ENCODE measurements at places on chromosomes 13 and 19.

- DNase-seq = no peak
Observed at GRCh38 chr19:21900401-21900800, 64.4 kb upstream of the ZNF43 start.

DNA sequence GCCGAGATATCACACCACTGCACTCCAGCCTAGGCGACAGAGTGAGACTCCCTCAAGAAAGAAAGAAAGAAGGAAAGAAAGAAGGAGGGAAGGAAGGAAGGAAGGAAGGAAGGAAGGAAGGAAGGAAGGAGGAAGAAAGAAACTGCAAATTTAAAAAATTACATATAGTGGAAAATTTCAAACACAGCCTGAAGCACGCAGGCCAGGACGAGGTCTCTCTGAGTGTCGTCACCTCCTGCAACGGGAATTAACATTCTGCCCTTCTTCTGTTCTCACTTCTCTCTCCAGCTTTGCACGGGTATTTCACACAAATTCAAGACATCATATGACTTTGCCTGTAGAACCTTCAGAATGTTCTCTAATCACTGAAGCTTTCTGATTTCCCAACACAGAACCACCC, 108.2 kb downstream of the GNG7 start:
- DNase-seq = no peak

GRCh38 chr13:71454509-71454908, 412.5 kb downstream of the DACH1 start:
- no peak for DNase-seq

GRCh38 chr13:110618167-110618566, 2.8 kb downstream of the NAXD start:
- no peak for DNase-seq

DNA sequence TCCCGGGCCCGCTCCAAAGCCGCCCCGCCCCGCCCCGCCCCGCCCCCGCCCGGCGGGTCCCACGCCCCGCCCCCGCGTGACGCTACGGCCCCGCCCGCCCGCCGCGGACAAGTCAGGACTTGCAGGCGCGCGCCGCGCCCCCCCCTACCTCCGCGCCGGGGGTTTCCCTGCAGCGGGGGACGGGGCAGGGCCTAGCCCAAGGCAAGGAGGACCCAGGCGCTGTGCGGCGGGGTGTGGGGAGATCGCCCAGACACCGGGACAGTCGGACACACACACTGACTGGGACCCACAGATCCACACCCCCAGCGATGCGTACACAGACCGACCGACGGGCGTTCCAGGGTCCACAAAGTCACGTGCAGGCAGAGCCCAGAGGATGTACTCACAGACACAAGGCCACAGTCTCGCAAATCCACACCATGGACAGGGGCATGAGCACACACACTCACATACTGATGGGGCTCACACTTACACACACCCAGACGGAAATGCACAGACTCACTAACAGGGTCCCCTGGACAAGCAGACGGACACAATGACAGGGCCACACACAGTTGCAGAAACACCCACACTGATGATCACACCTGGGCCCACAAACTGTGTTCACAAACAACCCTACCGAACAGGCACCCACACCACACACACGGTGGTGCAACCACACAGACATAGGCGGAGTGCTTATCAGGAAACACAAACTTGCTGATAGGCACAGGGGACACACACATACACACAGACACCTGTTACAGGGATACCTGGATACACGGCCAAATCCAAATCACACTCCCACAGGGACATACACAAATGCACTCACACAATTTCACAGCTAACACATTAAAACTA, 436 bp upstream of the BBC3 start:
- DNase-seq = peak; percentile 90

DNA sequence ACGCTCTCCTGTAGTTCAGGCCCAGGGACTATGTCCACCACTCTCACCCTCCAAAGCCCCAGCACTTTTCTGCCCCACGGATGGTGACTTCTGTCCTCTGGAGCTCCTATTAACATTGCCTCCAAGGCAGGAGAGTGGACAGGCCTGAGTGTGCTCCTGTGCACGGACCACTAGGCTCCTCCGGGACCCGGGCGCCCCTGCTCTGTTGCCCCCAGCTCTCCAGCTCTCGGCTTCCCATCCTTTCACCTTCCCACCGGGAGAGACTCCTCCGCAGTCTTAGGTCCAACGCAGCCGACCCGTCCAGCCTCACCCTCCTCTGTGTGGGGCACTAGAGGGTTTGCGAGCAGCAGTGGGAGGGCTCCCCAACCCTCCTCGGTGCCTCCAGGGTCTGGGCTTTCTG, 30.4 kb downstream of the CAPN12 start:
- no peak for DNase-seq

GRCh38 chr19:5314907-5315298, 25.7 kb downstream of the PTPRS start:
- DNase-seq = no peak

DNA sequence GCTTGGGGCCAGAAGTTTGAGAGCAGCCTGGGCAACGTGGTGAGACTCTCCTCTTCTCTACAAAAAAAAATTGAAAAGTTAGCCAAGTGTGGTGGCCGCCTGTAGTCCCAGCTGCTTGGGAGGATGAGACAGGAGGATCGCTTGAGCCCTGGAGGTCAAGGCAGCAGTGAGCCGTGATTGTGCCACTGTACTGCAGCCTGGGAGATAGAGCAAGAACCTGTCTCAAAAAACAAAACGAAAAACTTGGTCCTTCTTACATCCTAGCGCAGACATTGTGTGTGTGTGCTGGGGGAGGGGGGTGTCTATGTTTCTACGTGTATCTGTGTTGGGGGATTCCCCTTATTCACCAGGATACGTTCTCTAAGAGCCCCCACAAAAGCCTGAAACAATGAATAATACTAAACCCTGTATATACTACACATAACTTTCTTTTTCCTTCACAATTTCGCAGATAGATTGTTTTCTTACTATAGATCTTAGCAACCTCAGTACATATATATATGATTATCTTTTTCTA, 7.9 kb downstream of the AXL start:
- DNase-seq = no peak

GRCh38 chr19:56423985-56424353, 19.8 kb downstream of the ZNF583 start:
- no peak for DNase-seq

- no peak for DNase-seq
Observed at GRCh38 chr19:7614859-7615741, 14.2 kb downstream of the XAB2 start.

DNA sequence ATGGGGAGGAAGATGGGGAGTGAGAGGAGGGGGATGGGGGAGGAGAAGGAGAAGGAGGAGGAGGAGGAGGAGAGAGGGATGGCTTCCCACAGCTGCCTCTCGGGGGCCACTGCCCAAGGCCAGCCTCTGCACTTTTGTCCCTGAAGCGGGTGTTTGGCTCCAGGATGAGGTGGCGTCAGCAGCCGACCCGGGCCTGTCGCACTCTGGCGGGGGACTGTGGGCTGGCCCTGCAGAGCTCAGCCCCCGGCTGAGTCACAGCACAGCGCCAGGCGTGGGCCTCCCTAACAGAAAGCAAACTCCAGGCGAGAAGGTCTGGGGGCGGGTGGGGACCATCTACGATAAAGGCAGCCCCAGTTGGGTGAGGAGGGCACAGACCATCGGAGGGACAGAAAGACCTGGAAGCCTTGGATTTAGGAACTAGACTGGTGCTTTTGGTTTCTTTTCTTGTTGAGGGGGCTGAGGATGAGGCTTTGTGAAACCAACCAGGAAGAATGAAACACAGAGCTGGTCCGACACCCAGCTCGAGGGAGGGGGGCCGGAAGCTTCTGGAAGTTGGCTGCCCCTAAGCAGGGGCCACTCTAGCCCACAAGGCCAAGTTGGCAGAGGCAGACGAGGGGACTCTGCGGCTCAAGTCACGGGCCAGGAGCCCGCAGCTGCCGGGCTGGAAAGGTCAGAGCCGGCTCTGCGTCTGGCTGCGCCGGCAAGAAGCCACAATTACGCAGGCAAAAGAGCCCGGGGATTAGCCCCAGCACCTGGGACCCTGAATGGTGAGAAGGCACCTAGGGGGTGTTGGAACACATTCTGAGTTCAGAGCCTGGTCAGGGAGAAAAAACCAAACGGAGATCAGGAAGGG, 18.2 kb downstream of the LSM4 start:
- peak; percentile 95 for DNase-seq

DNA sequence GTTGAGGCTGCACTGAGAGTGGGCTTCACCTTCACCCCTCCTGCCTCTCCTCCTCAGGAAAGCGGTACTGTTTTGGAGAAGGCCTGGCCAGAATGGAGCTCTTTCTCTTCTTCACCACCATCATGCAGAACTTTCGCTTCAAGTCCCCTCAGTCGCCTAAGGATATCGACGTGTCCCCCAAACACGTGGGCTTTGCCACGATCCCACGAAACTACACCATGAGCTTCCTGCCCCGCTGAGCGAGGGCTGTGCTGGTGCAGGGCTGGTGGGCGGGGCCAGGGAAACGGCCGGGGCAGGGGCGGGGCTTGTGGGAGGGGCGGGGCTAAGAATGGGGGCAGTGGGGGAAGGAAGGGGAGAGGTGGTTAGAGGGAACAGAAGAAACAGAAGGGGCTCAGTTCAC, 7.5 kb downstream of the CYP2A13 start:
- DNase-seq = no peak

DNA sequence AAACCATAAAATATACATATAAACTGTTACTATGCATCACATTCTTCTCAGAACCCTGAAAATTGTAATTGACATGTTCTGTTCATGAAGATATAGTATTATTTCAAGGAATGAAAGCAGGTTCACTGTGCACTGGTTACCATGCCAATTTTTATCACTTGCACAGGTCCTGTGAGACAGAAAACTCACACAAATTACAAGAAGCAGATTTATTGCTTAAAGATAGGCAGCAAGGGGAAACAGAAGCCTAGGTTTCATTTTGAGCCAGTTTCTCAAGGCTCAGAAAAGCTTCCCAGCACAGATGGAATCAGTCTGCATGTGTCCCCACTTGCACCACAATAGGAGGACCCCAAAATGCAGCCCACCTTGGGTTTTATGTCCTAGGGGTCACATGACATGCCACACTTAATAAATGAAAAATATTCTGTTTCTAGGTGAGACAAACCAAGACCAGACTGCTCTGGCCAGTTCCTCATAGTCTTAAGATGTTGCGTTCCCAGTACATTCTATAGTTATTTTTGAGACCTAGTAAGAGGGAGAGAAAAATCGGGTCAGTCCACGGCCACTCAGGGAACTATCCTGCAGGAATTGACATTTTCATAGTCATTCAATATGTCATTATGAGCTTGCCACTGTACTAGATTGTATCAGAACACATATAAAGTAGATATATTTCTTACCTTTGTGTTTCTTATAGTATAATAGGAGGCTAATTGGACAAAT, 459.1 kb upstream of the ATXN8OS start:
- no peak for DNase-seq

- DNase-seq = peak; percentile 96
Observed at GRCh38 chr19:7944177-7944761, 803 bp upstream of the TIMM44 start.

DNA sequence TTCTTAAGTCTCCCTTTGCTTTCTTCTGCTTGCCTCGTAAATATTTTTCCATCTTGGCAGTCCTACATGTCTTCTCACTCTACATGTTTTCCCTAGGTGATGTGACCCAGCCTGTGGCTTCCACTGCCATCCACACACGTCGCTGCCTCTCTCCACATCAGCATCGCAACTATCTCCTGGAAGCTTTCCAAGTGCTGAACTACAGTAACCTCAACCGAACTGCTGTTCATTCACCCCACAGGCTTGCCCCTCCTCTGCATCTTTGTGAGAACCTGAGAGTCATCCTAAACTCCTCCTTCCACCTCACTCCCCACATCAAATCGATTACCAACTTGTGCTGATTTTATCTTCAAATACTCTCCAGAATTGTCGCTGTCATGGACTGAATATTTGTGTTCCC, 41.2 kb upstream of the USPL1 start:
- no peak for DNase-seq

Data from muscle of back (tissue), 13 donors.